ENCODE measurements at places on chromosomes 11 and 22.
A peak's percentile ranks its signal among the peaks of the same experiment; 100 is the strongest.

- DNase-seq: no peak
These were observed 79.6 kb downstream of the BBOX1 start for GRCh38 chr11:27120211-27120610.

- DNase-seq: no peak
These were observed 11.9 kb downstream of the POGLUT3 start for GRCh38 chr11:108486331-108486730.

DNA sequence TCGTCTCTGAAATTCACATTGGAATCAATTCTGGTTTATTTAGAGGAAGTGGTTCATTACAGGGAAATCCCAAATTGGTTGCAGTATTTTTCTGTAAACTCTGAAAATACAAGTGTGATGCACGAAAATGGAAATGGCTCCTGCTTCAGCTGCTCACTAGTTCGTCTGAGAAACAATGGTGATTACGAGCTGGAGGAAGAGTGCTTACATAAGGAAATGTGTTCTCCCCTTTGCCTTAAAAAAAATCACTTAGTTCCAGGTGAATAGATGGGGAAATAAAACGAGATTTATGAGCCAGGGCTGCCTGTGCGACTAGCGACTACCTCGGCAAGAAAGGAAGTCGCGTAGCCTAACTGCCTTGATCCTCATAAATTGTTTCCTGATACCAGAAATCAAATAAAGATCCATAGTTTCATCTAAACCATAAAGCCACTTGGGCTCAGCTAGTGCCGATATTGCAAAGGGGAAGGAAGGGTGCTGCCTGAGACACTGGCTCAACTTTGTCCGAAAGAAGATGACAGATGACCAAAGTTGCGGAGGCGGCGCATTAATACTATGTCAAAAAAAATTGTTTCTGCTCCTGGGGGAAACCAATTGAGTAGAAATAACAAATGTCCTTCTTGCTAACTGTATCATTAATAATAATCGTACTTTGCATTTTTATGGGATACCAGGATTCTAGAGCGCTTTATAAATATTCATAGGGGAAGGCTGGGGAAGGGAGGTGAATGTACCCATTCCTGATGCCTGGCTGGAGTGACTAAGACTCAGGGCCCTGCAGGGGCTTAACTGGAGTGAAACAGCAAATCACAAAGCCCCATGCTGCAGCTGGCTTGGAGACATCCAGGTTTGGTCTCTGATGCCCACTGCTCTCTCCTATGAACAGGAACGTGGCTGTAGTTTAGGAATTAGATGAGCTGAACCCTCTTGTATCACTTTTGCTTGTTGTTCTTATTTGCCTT is 185.7 kb downstream of the BLID start:
- DNase-seq: no peak

DNA sequence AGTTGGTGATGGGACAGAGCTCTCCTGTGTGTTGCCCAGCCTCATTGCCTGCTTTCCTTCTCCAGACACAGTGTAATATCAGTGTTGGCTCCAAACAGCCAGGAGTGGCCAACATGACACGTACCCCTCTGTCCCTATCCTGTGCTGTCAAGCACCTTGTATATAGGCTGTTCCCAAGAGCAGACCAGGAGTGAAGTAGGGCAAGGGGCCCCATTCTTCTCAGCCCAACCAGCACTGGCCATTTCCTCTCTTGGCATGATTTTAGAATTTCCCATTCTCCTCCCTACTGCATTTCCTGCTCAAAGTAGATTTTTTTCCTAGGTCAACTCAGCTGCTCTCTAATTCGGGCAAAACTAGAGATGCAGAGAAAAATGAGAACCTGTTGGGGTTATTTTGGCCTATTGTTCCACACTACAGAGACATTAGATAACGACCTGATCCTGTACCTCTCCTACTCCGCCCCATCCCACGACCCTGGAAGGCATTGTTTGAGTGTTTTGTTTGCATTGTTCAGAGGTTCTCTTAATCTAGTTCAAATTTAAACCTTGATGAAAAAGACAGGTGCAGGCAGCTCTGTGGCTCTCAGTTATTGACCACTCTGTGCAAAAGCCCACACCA is 95.6 kb downstream of the RASSF10 start:
- DNase-seq: no peak

GRCh38 chr22:30649430-30650007 is 13.9 kb downstream of the SLC35E4 start:
- DNase-seq: peak; percentile 62

GRCh38 chr22:50600967-50601668 is 525 bp downstream of the MAPK8IP2 start:
- DNase-seq: no peak

DNA sequence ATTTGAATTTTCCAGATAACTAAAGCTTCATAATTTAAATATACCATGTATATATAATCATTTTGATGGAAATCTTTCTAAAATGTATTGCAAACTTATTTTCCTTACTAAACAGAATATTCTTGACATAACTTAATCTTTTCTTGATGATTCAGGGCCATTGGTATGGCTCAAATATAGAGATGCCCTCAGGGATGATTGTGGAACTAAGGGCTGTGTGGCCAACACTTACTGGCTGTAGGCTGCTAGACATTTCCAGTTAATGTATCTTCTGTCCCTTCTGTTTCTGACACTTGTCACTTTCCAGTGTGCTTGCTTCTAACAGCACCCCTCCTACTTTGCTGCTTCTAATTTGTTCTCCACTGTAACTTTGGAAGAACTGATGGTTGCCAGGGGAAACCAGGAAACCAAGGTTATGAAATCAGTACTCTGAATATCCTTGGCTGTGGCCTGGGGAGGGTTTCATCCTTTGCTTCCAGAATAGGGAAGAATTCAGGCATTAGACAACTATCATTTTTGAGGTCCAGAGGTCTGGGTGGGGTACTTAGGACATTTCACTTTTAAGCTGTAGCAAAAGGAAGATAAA is 697.2 kb downstream of the ETS1 start:
- no peak for DNase-seq

DNA sequence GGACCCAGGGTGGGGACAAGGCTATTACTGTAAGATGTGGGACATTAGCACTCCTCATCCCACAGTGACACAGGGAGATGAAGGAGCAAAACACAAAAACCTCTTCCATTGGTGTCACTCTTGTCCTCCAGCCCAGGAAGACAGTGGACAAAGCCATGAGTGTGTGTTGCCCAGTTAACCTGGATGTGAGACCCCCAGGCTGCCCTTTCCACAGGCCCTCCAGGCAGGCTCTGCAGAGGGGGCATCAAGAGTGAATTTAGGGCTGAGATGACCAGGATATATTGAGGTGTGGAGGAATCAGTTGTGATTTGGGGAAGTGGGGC is 111.3 kb downstream of the GGTLC2 start:
- no peak for DNase-seq

GRCh38 chr11:122183933-122184332 is 67.9 kb upstream of the BLID start:
- no peak for DNase-seq

GRCh38 chr11:64890522-64890939 is 12.1 kb upstream of the EHD1 start:
- no peak for DNase-seq

- no peak for DNase-seq
These were observed 21.8 kb upstream of the RASD2 start for GRCh38 chr22:35518811-35519210.

DNA sequence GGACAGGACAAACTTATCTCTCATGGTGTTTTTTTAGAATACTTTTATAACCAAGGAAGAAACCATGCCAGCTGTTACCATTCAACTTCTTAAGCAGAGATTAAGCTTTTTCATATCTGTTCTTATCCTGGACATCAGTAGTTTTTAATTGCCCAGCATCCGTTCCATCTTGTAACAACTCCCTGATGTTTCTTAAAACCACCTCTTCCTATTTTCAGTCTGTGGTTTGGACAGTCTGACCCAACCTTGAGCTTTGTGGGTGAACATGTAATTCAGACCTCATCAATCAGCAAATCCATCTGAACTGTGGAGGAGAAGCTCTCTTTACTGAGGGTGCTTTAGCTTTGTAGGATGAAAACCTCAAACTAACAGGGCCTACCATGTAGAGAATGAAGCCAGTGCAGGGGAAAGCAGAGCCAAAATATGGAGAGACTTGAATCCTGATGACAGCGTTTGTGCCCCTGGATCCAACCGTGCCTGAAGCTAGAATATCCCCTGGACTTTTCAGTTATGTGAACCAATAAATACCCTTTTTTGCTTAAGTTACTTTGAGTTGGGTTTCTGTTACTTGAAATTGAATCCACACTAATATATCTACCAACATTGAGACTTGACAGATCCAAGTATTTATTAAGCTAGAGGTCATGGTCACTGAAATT is 9.4 kb downstream of the TUG1 start:
- no peak for DNase-seq

DNA sequence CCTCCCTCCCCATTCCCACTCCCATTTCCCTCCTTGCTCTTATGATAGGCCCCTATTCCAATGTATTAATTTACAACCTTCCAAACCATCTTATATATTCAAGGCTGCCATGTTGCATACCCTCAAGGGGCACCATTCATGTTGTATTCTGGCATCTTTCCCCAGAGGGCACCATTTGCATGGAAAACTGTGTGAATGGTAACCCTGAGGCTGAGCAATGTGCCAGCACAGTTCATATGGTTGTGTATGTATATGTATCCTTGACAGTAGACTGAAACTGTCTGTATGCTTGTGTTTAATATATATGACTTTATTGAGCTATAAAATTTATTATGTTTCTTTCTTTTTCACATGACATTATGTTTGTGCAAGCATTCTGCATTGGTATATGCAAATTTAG is 7.3 kb downstream of the RASSF10 start:
- no peak for DNase-seq

- no peak for DNase-seq
These were observed 42.0 kb downstream of the MS4A2 start for GRCh38 chr11:60130496-60130895.

GRCh38 chr11:8735094-8735493 is 52.5 kb downstream of the RPL27A start:
- no peak for DNase-seq

GRCh38 chr11:66069715-66070603 is at the start of gene PACS1:
Gene PACS1, plus strand, starts transcription at chr11:66070272. Its CDS starts 215 bp downstream, at chr11:66070487.
- DNase-seq: peak; percentile 32

GRCh38 chr11:122750049-122750448 is 88.3 kb upstream of the CRTAM start:
- no peak for DNase-seq

DNA sequence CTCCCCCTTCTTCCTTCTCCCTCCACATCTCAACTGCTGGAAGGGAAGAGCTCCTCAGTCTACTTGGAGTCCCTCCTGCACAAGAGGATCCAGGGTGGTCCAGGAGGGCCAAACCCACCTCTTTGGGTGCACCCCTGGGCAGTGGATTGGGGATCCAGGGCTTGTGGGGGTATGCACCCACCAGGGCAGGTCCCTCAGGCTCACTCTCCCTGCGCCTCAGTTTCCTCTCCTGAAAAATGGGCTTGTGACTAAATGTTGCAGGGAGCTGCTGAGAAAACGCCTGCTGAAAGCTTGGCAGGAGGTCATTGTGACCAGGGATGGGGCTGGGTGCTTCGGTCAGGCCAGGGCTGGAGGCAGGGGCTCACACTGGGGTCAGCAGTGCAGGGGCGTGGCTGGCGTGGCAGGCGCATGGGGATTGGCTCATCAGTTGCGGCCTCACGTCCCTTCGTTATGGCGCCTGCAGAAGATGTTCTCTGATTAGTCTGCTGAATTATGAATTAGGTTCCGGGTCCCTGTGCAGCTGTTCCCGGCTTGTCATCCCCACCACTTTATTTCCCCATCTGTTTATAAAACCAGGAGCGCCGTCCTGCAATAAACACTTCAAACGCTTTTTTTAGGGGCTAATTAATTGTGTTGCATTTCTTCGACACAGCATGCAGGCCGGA is 25.7 kb upstream of the CCDC188 start:
- no peak for DNase-seq

DNA sequence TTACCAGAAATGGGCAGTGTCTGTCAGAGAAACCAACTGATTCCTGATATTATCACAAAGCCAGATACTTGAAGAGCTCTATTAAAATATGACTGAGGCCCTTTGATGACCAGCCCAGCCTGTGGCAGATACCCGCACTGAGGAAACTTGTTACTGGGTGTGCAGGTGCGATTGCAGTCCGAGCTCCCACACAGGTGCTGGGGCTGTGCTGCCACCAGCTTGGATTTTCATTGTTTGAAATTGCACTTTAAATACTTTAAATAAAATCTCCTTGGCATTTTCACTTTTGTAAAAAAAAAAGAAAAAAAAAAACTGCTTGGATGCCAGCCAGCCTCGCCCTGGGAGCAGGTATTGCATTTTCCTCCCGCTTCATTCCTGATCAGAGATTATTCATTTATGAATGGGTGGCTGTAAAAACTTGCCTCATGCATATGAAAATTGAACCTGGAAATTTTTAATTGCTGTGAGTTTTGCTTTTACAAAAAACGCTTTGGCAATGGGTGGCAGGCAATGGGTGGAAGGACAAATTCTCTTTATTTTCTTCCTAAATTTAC is 21.2 kb downstream of the EHF start:
- DNase-seq: no peak

DNA sequence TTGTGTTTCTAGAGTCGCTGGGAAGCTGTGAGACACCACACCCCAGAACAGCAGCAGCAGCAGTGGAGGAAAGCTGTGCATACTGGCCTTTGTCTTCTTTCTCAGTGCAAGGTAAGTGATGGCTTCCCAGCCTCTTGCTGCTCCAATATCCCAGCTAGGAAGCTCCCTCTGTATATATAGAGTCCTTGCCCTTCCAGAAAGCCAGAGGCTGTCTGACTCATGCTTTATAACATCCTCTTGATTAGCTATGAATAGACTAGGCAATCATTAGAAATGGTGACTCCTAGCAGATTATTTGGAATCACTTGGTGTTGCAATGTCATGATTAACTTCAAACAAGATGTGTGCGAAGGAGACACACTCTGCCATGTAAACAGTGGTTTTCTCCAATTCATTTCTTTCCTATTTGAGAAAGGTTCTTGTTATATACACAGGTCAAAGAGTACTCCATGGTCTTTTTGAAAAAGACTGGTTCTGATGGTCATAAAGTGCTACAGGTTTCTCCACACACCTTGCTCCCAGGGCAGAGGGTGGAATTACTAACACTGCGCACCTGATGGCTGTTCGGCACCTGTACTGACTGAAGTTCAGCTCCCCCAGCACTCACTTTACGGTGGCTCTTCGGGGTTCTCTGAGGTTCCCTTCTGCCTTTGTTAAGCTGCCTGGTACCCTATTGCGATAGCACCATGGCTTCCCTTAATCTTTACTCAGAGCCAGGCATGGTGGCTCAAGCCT is at the start of gene MMP1:
Gene MMP1 (minus strand): TSS at position 149 of the 735 bp plus-strand sequence. CDS start 68 bp downstream, at position 81.
- DNase-seq: no peak

- no peak for DNase-seq
These were observed 42.0 kb upstream of the TENM4 start for GRCh38 chr11:79482800-79483199.

GRCh38 chr11:113238721-113239120 is 75.7 kb upstream of the TTC12 start:
- DNase-seq: no peak

- no peak for DNase-seq
These were observed 1862.9 kb upstream of the RAG2 start for GRCh38 chr11:38460896-38461295.
